ENCODE measurements at places on chromosomes 7 and 10.

GRCh38 chr10:112809736-112810135, 140.3 kb upstream of the TCF7L2 start:
- DNase-seq: no peak

- no peak for DNase-seq
Measured at GRCh38 chr10:1539216-1539615, 198.1 kb downstream of the ADARB2 start.

- no peak for DNase-seq
Measured at GRCh38 chr7:50497068-50497642, 47.0 kb upstream of the FIGNL1 start.

GRCh38 chr7:23863209-23863787, 153.3 kb downstream of the STK31 start:
- peak; percentile 2 for DNase-seq

DNA sequence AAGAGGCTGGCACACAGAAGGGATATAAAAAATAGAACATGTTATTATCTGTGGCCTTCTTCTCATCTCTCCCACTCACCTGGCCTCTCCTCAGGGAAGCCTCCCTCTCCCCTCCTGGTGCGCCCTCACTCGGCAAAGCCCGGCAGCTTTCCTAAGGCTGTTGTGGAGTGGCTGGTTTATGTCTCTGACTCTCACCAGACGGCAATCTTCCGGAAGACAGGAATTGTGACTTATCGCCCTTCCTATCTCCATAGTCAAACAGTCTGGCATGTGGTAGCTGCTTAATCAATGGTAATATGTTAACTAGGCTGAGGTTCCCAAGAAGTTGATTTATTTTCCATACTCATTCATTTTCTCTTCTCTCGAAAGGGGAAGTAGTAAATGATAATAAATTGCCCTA, 78.7 kb downstream of the ATXN7L1 start:
- DNase-seq: no peak

DNA sequence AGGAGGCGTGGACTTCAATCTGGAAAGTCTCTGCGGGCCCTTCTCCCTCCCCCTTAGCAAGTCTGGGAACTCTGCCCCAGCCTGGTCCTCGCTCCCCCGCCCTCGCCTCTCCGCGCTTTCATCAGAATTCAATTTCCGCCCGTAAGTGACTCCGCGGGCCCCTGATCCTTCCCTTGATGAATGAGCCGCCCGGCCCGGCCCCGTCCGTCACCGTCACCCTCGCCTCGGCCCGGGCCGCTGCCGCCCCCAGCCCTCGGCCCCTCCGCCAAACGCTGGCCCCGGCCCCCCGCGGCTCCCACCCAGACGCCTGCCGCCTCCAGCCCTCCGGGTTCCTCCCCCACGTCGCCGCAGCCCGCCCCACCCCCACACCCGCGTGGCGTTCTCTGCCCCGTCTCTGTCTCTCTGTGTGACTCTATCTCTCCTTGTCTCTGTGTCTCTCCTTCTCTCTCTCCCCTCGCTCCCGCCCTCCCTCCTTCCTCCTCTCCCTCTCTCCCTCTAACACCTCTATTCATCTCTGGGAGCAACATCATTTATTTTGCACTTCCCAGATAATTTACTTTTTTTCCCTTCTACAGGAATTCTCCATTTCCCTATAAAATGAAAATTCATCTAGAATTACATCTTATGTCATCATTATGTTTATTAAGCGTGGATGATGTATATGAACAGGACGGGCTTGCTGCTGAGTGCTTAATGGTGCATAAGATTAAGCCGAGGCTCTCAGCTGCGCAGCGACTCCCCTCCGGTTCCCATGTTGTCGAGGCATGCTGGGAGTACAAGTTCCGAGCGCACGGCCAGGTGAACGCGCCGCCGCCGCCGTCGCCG, 91.2 kb upstream of the PAX2 start:
- peak; percentile 56 for DNase-seq

DNA sequence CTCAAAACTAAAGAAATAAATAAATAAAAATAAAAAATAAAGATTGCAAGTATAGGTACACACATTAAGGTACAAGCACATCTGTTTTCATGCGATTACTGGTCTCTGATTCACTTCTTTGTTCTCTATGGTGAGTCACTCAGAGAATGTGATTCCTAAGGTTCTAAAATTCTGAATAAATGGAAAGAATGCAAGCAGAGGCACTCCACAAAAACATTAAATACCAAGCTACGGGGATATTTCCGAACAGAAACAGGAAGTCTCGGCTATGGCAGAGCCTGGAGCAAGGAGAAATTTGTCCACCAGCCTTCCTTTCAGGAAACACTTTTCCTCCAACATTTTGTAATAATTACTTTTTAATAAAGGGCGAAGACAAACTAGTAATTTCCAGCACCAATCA, 1.4 kb downstream of the VOPP1 start:
- no peak for DNase-seq

DNA sequence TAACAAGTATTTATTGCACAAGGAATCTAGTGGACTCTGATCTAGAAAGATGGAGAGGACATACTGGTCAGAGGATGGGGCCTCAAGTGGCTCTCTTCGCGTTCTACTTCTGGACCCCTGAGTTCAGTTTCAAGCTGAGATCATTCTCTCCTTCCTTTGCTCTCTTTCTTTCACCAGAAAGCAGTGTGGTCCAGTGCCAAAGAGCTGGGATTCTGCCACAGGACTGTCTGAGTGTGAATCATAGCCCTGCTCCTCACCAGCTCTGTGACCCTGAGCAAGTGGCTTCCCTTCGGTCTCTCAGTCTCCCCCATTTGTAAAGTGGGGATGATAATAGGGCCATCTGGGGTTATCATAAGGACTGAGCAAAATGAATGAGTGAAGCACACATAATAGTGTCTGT, 715.2 kb downstream of the SUGCT start:
- no peak for DNase-seq
